ENCODE measurements at places on chromosomes 6 and 20. TPM values are rescaled to one million over a fixed set of nuclear protein-coding genes. Genes with fewer than 3 reads are reported as not detected.

DNA sequence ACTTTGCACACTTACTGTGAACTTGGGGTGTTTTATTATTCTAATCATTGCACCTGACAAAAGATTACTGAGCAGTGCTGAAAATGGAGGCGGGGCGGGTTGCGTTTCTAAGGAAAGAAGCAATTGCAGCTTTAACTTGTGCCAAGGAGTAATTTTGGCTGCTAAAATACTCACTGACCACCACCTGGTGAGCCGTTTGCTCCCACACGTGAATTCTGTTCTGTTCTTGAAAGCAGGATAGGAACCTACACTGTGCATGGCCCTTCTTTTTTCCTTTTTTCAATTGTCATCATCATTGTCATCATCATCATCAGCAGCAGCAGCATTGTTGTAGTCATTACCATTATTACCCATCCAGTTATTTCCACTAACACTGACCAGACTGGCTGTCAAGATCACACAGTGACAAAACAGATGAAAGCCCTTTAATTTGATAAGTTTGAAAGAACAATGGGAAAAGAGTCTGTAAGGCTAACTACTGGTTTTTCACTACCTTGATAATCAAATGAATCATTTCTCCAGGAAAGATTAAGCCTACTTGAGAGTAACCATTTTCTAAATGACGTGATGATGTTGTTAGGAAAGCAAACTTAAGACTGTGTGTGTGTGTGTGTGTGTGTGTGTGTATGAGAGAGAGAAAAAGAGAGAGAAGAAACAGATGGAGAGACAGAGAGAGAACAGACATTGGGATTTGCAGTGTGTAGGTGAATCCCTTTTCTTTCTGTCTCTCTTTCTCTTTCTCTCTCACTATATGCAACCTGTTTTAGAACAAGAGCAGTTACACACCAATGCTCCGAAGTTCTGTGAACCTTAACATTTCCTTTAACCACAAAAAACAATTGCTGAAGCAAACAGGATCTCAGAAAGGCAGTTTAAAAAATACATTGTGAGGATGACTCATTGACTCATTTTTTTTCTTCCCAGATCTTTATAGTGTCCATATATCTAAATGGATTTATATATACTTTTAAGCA is 3.8 kb downstream of the RIPOR2 start:
- H3K27me3 ChIP-seq = no peaks in the 10 kb centered on the region
- no peaks in the 10 kb centered on the region for H3K36me3 ChIP-seq
- no peak for DNase-seq
- H3K27ac ChIP-seq = no peak overlapping the region
- peak overlapping the region; percentile 15 for H3K4me3 ChIP-seq
- peaks cover 20% of the 10 kb centered on the region for H3K4me1 ChIP-seq

DNA sequence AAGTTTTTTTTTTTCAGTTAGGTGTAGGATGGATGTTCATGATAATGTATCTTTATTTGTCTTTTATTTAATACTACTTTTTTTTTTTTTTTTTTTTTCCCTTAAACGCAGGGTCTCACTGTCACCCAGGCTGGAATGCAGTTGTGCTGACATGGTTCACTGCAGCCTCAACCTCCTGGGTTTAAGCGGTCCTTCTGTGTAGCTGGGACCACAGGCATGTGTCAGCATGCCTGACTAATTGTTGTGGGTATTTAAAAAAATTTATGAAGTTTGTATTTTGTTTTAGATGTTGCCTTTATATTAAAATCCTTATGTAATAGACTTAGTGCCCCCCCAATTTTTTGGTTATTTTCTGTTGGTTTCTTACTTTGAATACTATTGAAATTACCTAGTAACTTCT is 42.6 kb downstream of the NCOA3 start:
- DNase-seq = no peak
- H3K4me3 ChIP-seq = no peak overlapping the region
- no peak overlapping the region for H3K27ac ChIP-seq
- peaks cover 16% of the 10 kb centered on the region for H3K4me1 ChIP-seq
- no peaks in the 10 kb centered on the region for H3K36me3 ChIP-seq

- no peak for DNase-seq
- H3K36me3 ChIP-seq = peaks cover 35% of the 10 kb centered on the region
- no peak overlapping the region for H3K27ac ChIP-seq
- H3K27me3 ChIP-seq = no peaks in the 10 kb centered on the region
- no peaks in the 10 kb centered on the region for H3K4me1 ChIP-seq
Measured at GRCh38 chr6:87623248-87623647, 33.3 kb downstream of the ORC3 start.

GRCh38 chr6:37913210-37913609 is 93.7 kb downstream of the ZFAND3 start:
- no peak overlapping the region for H3K27ac ChIP-seq
- no peaks in the 10 kb centered on the region for H3K27me3 ChIP-seq
- H3K4me3 ChIP-seq = no peak overlapping the region
- no peaks in the 10 kb centered on the region for H3K36me3 ChIP-seq
- DNase-seq = no peak

DNA sequence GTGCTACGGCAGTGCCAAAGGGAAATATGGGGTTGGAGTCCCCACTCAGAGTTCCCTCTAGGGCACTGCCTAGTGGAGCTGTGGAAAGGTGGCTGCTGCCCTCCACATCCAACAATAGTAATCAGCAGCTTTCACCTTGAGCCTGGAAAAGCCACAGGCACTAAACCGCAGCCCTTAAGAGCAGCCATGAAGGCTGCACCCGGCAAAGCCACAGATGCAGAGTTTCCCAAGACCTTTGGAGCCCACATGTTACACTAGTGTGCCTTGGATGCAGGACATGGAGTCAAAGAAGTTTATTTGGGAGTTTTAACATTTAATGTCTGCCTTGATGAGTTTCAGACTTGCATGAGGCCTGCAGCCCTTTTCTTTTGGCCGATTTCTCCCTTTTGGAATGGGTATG is 91.4 kb upstream of the HSF2 start:
- DNase-seq = no peak
- H3K36me3 ChIP-seq = no peaks in the 10 kb centered on the region
- H3K27me3 ChIP-seq = no peaks in the 10 kb centered on the region

DNA sequence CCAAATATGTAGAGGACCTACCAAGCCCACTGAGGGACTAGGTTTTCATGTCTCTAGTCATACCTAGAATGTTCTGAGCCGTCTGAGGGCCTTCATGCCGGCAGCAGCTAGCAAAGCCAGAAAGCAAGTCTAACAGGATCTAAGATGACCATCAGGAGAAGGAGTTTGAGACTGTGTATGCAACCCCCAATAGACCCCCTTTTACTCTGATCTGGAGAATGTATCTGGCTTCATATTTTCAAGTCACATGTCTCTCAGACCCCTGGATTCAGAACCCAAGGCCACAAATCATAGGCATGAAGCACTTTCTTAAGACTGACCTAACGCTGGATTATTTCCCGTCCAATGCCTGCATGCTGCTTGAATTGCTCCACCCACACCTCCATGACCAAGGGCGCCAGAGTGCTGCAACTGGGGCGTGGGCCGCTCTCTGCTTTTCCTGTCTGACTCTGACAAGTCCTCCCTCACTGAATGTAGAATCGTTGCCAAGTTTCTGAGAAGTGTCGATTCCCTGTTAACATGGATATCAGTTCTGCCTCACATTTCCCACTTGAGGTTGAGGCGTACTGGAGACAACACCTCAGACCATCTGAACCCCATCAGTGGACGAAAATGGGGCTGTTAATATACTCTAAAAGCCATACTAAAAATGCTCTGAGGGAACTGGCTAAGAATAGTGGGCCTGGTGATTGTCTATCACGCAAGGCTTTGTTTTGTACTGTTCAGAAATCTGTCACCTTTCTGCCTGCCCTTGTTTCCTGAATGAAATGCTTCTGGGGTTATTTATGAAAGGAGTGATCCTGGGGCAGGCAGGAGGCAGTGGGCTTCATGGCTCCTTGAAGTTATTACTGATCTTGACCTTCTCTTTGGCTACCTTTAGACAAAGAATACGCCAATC is 23.9 kb upstream of the ASXL1 start:
- H3K36me3 ChIP-seq = peaks cover 24% of the 10 kb centered on the region
- peak overlapping the region; percentile 73 for H3K27ac ChIP-seq
- peaks cover 55% of the 10 kb centered on the region for H3K4me1 ChIP-seq
- peak; percentile 92 for DNase-seq
- no peak overlapping the region for H3K4me3 ChIP-seq
- no peaks in the 10 kb centered on the region for H3K27me3 ChIP-seq

- no peak overlapping the region for H3K4me3 ChIP-seq
- DNase-seq = no peak
- H3K36me3 ChIP-seq = no peaks in the 10 kb centered on the region
- no peaks in the 10 kb centered on the region for H3K4me1 ChIP-seq
Measured at GRCh38 chr6:139871803-139872510, 497.5 kb upstream of the CITED2 start.

GRCh38 chr6:46035242-46035641 is 19.6 kb upstream of the CLIC5 start:
- no peak for DNase-seq
- no peak overlapping the region for H3K4me3 ChIP-seq
- no peaks in the 10 kb centered on the region for H3K36me3 ChIP-seq
- H3K27ac ChIP-seq = no peak overlapping the region
- H3K4me1 ChIP-seq = no peaks in the 10 kb centered on the region

- no peaks in the 10 kb centered on the region for H3K27me3 ChIP-seq
- no peak overlapping the region for H3K4me3 ChIP-seq
- peaks cover 15% of the 10 kb centered on the region for H3K4me1 ChIP-seq
- no peak overlapping the region for H3K27ac ChIP-seq
Measured at GRCh38 chr20:51533291-51534172, 9.0 kb downstream of the NFATC2 start.

DNA sequence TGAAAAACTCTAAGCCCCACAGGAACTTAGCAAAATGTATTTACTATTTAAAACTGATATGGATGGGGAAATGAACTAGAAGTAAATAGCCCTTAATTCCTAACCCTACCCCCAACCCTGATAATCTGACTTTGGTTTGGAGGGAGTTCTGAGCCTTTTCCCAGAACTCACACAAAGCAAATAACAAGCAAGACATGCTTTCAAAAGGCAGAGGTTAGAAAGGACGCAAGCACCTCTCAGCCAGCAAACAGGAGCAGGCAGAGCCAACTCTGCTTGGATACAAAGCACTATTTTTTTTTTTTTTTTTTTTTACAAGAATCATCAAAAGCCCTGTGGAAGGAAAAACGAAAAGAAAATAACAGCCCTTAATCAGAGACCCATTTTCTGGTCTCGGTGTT is 58.7 kb downstream of the SLC22A23 start:
- H3K36me3 ChIP-seq = no peaks in the 10 kb centered on the region
- no peaks in the 10 kb centered on the region for H3K4me1 ChIP-seq
- H3K27ac ChIP-seq = no peak overlapping the region
- no peak overlapping the region for H3K4me3 ChIP-seq

DNA sequence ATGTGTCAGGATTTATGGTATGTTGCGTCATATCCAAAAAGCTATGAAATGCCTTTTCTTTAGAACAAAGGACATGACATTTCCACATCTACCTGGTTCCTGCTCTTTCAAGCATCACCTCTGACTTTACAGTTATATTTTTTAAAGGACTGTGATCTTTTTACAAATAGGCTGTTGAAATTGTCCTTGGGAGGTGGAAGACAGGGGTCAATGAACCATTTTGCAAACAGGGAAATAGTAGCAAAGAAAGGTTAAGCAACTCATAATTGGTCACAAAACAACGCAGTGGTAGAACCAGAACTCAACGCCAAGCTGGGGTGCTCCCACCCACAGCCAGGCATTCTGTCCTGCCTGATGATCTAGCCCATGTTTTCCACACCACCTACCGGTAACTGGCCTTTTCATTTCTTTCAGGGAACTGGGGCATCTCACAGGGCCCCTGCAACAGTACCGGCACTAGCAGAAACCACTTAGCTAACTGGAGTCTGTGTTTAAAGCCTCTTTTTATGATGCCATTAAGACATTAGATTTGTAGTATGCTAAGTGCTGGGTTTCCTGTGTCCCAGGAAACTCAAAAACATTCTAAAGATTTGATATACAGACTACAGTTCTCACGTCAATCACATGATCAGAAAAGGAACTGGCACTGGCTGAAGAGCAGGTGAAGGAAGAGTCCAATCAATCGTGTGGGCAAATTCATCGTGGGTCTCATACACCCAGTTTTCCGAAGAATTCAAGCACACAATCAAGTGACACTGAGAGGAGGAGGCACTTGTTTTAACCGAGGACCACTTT is 13.9 kb downstream of the ZNF217 start:
- H3K4me1 ChIP-seq = peaks cover 44% of the 10 kb centered on the region
- H3K4me3 ChIP-seq = peak overlapping the region; percentile 30
- peaks cover 56% of the 10 kb centered on the region for H3K36me3 ChIP-seq
- DNase-seq = no peak
- H3K27ac ChIP-seq = peak overlapping the region; percentile 74
- no peaks in the 10 kb centered on the region for H3K27me3 ChIP-seq

GRCh38 chr6:4359108-4359730 is 223.8 kb upstream of the ECI2 start:
- no peak for DNase-seq
- no peaks in the 10 kb centered on the region for H3K27me3 ChIP-seq
- H3K27ac ChIP-seq = peak overlapping the region; percentile 24
- no peaks in the 10 kb centered on the region for H3K36me3 ChIP-seq
- no peak overlapping the region for H3K4me3 ChIP-seq

GRCh38 chr6:137737836-137738596 is 129.0 kb upstream of the TNFAIP3 start:
- H3K27ac ChIP-seq = no peak overlapping the region
- H3K36me3 ChIP-seq = no peaks in the 10 kb centered on the region
- no peaks in the 10 kb centered on the region for H3K27me3 ChIP-seq
- no peak overlapping the region for H3K4me3 ChIP-seq

DNA sequence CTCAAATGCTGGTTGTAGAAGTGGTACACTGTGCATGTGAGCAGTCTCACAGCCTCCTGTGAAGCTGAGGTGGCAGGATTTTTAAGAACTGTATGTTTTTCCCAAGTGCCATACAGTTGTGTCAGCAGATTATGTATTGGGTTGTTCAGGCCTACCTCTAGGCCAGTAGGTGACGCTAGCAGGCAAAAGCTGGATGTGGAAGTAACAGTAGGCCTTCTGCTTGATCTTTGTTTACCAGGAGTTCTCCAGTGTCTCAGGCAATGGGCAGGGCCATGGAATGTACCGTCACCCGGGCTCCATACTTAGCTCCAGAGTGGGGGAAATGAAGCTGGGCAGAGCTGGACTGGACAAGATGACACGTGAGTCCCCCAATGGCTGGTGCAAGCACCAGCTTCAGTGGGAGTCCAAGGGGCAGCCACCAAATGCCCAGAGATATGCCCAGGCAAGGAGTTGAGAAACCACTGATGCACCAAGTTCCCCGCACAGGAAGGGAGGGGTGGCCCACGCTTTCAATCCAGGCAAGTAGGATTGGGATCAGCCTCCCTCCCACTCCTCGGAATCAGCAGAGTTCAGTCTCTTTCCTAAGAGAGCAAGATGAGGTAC is 289.7 kb downstream of the HTR1B start:
- H3K4me3 ChIP-seq = no peak overlapping the region
- H3K4me1 ChIP-seq = no peaks in the 10 kb centered on the region
- H3K27me3 ChIP-seq = no peaks in the 10 kb centered on the region
- no peaks in the 10 kb centered on the region for H3K36me3 ChIP-seq

Gene C20orf144
- total RNA-seq = 0.23 TPM

Gene GPX5
- total RNA-seq = not detected

Gene ESF1
- total RNA-seq = 15.1 TPM

Gene ARHGAP18
- total RNA-seq = 60.8 TPM

Gene SOX4
- 20.0 TPM for total RNA-seq

Gene SLC35B2
- total RNA-seq = 32.3 TPM

Gene SLC17A3
- total RNA-seq = not detected

Gene FAM83D
- total RNA-seq = 2.0 TPM

Gene HSPA12B
- total RNA-seq = 33.7 TPM

Gene NFATC2
- 7.6 TPM for total RNA-seq

Gene C20orf202
- total RNA-seq = 0.64 TPM

Gene HCK
- total RNA-seq = 49.0 TPM
